ENCODE measurements at places on chromosomes 6 and 20.

DNA sequence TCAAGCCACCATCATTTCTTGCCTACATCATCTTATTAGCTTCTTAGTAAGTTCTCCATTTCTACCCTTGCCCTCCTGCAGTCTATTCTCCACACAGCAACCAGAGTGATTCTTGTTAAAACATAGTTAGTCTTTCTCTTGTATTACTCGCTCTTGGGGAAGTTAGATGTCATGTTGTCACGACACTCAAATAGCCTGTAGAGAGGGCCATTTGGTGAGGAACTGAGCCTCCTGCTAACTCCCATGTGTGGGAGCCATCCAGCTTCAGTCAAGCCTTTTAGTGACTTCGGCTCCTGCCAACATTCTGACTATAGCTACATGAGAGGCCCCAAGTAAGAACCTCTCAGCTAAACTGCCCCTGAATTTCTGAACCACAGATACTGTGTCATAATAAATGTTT is 395.4 kb downstream of the CDC5L start:
- DNase-seq: no peak

GRCh38 chr6:154249499-154250298 is 106.9 kb downstream of the IPCEF1 start:
- no peak for DNase-seq

DNA sequence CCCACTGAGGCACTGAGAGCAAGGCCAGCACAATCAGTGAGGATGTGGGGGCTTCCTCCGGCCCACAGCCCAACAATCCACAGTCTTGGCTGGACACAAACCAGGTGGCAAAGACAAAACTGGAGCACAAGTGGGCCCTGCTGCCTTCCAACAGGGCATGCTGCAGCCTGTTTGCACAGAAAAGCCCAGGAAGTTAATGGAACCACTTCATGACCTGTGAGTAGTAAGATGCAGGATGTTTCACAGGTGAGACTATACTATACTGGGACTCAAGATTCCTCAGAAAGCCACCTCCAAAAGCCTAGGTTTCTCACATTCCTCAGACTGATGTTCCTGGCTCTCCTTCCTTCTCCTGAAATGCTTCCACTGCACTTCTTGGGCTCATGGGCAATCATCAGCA is 235.5 kb downstream of the KIF16B start:
- DNase-seq: no peak

DNA sequence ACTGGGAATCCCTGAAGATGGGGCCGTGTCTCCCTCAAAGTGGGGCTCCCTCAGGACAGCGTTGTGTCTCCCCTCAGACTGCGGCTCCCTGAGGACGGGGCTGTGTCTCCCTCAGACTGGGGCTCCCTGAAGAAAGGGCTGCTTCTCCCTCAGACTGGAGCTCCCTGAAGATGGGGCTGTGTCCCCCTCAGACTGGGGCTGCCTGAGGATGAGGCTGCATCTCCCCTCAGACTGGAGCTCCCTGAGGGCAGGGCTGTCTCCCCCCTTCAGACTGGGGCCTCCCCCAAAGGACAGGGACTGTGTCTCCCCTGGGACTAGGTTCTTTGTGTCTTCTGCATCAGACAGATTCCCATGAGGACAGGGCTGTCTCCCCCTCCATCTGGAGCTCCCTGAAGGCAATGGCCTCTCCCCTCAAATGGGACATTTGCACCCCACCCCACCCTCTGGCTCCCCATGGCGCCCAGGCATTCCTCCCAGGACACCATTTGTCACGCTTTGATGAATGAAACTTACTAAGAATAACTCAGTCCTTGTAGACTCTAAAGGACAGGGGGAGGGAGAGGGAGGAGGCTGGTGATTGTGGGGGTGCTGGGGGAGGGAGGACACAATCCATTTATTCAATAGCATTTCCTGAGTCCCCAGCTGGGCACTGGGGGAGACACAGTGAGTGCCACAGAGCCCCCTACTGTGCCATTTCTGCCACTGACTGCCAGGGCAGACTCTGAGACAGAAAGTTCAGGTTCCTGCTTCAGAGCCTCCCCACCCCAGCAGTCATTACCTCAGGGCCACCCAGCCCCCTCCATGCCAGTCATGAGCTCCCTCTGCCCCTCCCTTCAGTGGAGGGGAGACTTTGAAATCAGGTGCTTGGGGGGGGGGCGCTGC is 122.4 kb downstream of the MRPL14 start:
- no peak for DNase-seq

DNA sequence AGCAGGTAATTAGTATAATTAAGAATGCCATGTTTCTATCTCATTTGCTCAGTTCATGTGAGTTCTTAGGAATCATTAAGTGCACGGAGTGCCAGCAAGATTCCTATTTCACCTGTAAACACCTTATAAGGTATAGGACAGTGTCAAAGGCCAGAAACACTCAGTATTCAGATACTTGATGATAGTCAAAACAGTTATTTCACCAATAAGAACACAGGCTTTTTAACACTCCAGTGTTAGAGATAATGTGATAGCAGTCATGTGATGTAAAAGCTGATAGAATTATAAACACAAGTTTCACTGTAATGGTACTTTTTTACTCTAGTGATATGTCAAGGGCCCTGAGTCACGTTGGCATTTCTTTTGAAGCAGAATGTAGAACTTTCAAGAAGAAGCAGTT is at the start of gene GPRC6A:
Gene GPRC6A (minus strand): TSS at position 101 of the 400 bp plus-strand sequence. CDS start 70 bp downstream, at position 31.
- no peak for DNase-seq

- no peak for DNase-seq
Measured at GRCh38 chr20:21388566-21388965, 8.8 kb downstream of the NKX2-4 start.

- DNase-seq: peak; percentile 31
Measured at GRCh38 chr20:63520934-63521601, 503 bp downstream of the PPDPF start.

GRCh38 chr6:63636518-63637021 is 968 bp downstream of the PHF3 start:
- DNase-seq: peak; percentile 26

DNA sequence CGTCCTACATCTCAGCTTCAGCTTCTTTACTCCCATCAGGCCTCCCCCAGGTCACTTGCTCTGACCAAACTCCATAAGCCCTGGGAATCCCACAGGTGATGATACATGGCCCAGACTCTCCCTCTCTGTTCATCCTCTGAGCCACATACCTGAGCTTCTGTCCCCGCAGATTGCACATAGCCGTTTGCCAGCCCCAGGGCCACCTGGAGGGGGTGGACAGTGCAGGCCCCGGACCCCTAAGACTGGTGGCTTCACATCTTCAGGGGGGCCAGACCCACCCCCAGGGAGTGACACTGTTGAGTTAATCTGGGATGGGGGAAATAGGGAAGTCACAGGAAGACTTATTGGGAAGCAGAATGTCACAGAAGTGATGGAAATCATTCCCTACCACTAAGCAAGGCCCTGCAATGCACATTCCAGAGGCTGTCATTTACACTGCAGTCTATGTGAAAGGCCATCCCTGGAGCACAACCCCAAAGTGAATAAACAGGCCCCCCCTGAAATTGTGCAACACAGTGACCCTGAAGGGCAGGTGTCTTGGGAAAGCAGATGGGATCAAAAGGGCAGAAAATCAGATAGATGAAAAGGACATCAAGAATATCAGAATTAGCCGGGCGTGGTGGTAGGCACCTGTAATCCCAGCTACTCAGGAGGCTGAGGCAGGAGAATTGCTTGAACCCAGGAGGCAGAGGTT is 2.2 kb downstream of the RXRB start:
- no peak for DNase-seq

DNA sequence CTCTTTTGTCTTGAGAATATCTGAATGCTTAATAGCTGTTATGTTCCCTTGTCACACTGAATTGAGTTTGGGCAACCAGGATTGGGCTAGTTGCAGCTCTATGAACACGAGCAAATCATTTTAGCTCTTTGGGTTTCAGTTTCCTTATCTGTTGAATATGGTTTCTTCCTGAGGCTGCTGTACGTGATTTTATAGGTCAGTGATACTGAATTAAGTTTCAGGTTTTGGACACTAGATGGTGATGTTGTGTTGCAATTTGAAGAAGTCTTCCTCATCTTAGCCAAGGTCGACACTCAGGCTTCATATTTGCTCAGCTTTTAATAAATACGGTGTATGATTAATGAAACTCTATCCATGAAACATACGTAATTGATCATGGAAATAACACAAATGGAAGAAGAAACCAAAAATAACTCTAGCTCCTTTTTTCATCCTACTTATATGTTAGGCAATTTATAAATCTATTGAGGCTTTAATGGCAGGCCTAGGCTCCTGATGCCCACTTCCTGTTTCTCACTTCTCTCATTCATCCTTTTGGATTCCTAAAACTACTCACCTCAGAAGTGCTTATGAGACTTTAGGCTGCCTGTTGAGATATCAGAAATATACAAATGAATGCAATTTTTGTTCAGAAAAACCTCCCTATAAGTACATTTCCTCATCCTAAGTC is 354.1 kb upstream of the MAP3K7 start:
- no peak for DNase-seq

DNA sequence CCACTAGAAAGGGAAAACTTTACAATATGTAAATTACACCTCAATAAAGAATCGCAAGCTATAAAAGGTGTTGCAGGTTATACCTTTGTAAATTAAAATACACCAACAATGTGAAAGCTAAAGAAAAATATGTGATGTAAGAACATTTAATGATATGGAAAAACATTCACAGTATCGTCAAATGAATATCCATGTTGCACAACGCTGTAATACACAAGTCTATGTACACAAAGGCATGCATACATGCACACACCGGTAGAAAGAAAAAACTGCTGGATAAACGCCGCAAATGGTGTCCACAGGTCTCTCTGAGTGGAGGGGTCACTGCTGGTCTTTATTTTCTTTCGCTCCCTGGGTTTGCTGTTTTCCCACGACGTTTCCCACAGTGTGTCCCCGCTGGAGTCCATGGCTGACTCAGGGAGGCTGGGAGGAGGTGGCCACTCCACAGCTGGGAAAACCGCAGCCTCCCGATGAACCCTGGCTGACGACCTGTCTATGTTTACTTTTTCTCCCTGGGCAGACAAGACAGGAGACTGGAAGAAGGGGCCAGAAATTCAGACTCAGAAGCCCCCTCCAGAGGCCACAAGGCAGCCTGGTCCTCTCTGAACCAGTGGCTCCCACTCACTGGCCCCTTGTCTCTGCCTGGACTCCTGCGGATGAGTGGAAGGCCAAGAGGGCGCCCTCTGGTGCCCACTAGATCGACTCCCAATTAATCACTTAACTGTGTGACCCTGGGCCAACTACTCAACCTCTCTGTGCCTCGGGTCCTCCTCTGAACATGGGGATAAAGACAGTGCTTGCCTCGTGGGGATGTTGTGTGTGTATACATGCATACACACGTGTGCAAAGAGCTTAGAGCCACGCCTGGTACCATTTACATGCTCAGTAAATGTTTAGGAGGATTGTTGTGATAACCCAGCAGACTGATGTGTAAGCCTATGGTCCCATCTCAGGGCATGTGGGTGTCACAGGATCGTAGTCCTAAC is 12.8 kb upstream of the BPI start:
- DNase-seq: no peak

GRCh38 chr6:170605574-170606259 is 21.3 kb upstream of the PDCD2 start:
- no peak for DNase-seq

DNA sequence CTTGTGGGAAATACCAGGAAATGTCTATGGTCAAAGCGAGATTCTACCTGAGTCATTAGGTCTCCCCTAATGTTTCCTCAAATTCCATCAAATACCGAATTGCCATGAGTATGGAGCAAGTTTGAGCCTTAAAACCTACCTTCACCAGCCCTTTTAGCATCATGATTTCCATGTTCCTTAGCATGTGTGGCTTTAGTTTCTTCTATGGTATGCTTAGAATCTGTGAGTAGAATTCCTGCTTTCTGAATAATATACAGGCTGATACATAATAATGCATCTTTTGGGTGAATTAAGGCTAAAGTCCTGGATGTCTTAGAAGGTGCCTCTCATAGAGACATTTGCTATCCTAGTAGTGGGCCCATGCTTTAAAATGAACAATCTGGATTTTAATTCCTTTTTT is 32.0 kb downstream of the TSPYL4 start:
- DNase-seq: no peak

GRCh38 chr6:23306251-23306950 is 737.0 kb downstream of the HDGFL1 start:
- no peak for DNase-seq
